Stimulated activated CD4-positive, alpha-beta T cell treated with anti-CD3 and anti-CD28 coated beads, Interleukin-12 subunit alpha, Interleukin-12 subunit beta, amount 100 ng/mL, for 4 hours (primary cell): ENCODE measurements at places on chromosomes 4 and X.

DNA sequence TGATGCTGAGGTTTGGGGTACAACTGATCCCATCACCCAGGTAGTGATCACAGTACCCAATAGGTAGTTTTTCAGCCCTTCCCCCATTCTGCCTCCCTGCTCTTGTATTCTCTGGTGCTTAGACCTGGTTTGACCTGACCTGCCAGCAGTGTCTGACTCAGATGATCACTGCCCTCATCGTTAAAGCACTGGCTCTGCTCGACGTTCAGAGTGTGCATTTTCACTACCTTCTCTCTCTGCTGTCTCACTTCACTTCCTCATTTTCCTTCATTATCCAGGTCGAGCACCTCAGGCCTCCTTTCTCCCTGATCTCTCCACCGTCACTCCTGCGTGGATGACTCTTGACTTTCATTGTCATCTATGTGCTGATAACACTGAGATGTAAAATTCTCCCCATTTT, 83.6 kb downstream of the PARM1 start:
- DNase-seq = no peak

DNA sequence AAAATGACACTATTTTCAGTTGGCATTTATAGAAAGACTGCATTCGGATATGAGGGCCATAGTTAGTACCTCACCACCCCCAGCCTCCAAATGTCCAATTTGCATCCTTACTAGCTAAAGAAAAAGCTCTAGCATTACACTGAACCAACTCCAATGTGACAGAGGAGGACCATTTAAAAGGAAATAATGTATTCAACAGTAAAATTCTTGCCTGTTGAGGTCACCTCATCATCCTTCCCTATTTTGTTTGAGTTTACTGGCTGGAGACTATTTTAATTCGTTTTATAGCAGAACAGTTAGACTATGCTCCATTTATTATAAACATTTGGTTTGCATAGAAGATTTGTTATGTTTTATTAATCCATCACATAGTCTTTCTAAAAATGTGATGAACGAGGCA, 88.2 kb upstream of the PPARGC1A start:
- no peak for DNase-seq

- no peak for DNase-seq
These were observed 45.7 kb downstream of the RBM47 start for GRCh38 chr4:40583850-40584439.

DNA sequence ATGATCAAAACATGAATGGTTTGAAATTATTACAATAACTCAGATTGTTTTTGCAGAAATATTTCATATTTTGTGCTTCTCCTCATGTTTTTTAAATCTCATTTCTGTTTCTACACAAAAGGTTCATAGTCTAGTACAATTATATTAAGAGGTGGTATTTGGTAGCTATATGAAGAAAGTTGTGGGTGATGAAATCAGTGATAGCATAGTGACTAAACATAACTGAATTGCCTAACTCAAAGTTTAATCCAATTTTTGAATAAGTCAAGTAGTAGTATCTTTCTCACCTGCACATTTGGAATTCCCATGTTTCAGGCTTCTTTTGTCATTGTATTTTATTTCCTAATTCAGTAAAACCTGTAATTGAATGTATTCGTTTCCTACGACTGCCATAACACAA, 648.7 kb downstream of the GRID2 start:
- no peak for DNase-seq

GRCh38 chr4:84680956-84681355, 98.0 kb downstream of the CDS1 start:
- no peak for DNase-seq

GRCh38 chrX:104172788-104173187, 6.5 kb downstream of the FAM199X start:
- no peak for DNase-seq

DNA sequence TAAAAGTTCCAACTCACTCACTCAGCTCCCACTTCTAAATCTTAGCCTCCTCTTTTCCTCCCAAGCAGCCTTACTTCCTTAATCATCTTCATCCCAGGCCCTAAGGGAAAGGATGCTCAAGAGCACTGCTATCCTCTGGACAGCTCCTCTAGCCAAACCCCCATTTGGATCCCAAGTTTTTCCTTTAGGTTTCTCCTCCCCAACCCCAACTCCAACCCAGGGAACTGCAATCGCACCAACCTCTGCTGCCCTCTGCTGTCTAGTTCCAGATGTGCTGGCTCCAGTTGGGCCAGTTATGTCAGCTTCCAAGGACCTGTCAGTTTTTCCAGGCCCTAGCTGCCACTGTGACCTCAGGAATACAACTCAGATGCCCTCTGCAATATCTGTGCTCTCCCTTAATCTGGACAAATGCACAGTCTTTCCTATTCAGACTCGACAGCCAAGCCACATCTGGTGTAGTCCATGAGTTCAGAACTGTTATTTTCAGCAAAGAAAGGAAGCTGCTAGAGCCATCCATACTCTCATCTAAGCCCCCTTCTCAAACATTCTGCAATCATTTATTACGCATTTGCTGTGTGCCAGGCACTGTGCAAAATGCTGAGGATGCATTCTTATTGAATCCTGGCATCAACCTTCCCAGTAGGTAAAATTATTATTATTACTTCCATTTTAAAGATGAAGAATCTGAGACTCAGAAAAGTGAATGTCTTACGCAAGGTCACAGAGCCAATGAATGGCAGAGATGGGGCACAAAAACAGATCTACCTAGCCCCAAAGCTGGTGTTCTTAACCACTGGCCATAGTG, 12.3 kb upstream of the XPNPEP2 start:
- DNase-seq = peak; percentile 22

GRCh38 chr4:661231-661630, 12.8 kb downstream of the ATP5ME start:
- DNase-seq = no peak

GRCh38 chr4:143555676-143556075, 42.2 kb downstream of the SMARCA5 start:
- no peak for DNase-seq
